BE2C (cell line): ENCODE measurements at places on chromosomes 7 and 10.

DNA sequence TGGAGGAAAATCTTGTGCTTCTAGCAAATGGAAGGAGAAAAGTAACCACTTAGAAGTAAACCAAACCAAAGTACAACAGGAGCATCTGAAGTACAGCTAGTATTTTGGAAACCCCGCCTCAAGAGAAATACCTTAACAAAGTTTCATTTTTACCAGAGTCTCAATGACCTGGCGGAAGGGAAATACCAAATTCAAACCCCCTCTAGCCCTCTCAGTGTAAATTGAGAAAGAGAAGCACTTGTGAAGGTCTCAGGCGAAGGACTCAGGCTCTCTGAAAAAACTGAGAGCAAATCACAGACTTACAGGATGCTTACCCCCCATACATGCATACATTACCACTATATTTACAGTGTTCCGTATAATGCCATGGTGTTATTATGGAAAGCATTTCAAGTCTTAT, 70.1 kb downstream of the ZPBP start:
- no peak for DNase-seq

DNA sequence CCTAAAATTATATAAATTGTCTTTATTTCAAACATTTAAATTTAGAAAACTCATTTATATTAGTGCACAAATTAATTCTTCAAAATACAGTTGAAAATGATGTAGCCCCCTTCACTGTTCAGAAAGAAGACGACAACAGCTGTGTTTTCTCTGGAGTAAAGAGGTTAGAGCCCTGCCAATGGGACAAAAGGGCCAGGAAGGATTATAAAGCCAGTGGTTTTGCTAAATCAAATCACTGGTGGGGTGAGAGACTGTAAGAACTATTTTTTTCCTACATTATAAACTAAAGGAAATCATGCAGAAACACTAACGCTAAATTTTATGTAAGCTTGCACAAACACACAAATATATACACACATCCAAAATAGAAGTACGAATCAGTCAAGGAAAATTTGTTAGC, 386.6 kb downstream of the PARD3 start:
- DNase-seq = no peak

DNA sequence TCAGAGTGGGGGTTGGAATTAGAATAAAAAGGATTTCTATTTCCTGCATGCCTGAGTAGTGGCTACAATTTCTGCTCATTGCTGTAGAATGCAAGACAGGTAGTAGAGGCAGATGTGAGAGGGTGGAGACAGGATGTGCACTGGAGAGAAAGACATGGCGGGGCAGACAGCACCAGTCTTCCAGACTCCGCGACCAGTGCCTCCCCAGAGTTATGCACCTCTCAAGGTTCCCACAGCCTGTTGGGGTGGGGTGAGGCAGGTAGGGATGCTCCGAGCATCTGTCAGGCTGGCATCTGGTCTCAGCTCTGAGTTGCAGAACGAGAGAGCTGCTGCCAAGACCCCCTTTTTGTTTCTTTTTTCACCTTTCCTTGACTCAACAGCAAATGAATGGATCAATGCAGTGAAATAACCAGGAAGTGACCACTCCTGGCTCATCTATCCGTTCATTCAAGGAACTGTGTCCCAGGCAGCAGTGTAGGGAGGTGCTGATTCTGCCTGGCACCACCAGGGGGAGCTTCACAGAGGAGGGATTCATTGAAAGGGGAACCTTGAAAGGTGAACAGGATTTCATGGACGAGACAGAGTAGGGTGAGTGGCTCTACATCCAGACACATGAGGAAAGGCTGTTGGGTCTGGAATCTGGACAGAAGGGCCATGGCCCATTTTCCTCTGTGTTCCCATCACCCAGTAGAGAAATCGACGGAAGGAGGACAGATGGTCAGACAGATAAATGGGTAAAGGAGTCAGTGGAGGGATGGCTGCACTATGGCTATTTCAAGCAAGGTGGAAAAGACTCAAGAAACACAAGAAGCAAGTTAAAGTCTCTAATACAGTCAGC, 17.2 kb upstream of the SLC18A3 start:
- DNase-seq = peak; percentile 74

DNA sequence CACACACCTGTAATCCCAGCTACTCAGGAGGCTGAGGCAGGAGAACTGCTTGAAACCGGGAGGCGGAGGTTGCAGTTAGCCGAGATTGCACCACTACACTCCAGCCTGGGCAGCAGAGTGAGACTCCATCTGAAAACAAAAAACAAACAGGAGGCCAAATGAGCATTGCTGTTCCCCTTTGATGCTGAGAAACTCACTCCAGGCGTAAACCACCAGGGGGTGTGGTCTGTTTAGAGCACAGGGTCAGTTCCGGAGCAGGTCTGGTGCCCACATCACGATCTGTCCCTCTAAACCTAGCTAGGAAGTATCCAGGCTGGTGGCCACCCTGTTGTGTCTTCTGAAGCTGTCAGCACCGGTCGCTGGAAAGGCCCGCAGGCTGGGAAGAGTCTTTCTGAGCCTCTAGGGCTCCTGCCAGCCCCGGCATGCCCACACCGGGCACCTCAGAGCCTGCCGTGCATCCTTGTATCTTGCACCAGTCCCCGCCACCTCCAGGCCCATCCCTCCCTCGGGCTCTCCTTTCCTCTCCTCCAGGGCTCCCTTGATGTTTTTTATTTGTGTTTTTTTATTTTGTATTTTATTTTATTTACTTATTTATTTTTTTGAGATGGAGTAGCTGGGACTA, 66.3 kb upstream of the SH2B2 start:
- DNase-seq = no peak

DNA sequence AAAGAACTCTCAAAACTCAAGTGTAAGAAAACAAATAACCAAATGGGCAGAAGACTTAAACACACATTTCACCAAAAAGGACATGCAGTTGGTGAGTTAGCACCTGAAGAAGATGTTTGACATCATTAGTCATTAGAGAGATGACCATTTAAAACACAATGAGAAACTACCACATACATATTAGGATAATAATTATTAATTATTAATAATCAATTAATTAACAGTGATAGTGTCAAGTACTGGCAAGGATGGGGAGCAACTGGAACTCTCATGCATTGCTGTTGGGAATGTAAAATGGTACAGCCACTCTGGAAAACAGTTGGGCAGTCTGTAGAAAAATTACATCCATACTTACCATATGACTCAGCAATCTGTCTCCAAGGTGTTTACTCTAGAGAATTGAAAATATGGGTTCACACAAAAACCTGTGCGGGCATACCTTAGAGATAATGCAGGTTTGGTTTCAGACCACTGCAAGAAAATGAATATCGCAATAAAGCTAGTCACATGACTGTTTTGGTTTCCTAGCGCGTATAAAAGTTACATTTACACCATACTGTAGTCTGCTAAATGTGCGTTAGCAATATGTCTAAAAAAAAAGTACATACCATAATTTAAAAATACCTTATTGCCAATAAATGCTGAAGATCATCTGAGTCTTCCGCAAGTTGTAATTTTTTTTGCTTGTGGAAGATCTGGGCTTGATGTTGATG, 30.3 kb downstream of the ARID5B start:
- no peak for DNase-seq

DNA sequence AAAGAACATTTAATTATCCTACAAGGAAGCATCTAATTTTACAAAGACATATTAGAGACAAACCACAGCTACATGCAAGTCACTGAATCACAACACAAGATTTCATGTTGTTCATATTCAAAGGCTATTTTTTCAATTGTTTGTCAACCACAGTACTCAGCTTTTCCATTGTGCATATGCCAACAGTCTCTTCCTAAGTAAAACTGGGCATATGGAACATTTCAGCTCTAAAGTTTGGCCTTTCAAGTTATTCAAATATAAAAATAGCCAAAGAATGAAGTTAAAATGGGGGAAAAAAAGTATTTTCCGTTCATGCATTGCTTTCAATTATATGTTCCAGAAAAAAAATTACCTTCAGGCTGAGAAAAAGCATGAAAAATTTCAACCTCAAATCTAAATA, 537.9 kb downstream of the PLXDC2 start:
- no peak for DNase-seq

DNA sequence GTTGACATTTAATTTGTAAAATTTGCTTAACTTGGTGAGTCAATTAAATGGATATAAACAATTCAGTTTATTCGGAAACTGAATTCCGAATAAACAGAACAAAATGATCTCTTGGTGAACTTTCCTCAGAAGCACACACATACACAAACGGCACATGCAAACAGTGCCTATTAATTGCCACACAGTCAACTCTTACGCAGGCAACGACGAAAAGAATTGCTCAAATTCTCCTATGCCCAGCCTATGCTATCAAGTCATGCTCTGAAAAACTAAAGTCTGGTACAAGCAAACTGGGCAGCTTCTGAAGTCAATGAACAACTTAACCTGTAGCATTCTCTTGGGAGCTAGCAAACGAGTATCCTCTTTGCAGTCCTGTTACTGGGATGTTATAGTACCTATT, 38.8 kb upstream of the ASL start:
- no peak for DNase-seq

DNA sequence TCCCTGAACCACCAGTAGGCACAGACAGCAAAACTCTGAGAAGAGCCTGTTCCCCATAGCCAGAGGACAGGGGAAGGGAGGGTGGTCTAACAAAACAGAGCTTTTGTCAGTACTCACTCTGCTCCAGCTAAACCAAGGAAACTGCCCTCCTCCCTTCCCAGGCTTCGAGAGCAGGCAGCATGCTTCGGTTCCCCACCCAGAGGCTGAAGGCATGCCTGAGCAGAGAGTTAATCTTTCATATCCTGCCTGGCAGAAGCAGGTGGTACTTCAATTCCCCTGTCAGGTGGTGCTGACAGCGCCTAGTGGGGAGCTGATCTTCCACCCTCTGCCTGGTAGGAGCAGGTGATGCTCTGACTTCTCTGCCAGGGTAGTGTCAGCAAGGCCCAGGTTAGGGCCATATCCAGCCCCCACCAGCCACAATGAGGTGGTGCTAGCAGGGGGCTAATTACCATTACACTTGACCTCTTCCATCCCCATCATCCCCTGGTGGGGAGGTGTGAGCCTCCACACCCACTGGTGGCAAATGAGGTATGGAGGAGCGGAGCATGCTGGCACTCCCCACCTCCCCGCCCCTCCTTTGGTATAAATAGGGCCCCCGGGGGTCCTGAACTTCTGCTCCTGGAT, 35.1 kb downstream of the SDK1 start:
- DNase-seq = no peak

GRCh38 chr7:16531707-16532106, 5.1 kb downstream of the LRRC72 start:
- DNase-seq = no peak

GRCh38 chr7:47763063-47763974, 181.4 kb upstream of the TNS3 start:
- DNase-seq = peak; percentile 63

DNA sequence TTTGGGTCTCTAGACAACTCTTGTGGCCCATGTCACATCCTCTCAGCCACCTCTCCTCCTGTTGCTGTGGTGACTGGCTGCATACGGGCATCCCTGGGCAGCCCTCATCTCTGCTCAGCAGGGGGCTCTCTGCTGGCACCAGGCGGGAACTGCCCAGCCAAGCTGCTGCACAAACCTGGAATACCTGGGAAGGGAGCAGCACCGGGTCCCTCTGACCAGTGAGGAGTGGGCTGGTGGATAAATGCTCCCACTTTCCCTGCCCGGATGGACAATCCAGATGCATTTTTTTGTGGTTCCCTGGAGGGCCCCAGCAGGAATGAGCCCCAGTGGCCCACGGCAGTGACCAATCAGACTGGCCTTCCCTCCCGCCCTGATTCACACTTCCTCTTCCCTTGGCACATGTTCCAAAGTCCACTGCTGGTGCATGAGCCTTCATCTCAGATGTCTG, 21.9 kb downstream of the GRID1 start:
- peak; percentile 10 for DNase-seq

- DNase-seq = no peak
These were observed 83.3 kb downstream of the PAXIP1 start for GRCh38 chr7:154919344-154920225.

DNA sequence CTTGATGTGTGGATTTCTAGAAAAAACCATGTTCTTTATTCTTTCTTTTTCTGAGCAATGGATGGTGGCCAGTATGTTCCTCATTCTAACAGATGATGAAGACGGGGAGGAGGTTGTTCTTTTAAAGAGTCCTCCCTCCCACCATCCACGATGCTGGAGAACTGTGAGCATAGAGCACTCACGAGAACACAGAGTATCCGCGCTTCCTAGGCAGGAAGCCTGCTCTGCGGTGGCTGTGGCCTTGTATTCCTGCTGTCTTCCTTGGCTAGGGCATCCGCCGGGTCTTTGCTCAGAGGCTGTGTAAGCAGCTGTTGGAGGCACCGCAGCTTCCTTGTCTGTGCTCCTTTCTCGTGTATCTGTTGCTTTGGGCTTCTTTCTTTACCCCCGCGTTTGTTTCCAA, 214.2 kb downstream of the CCDC3 start:
- DNase-seq = no peak

- DNase-seq = no peak
These were observed 69.0 kb downstream of the PRSS58 start for GRCh38 chr7:142188846-142189245.

- no peak for DNase-seq
These were observed 148.4 kb downstream of the TMEM26 start for GRCh38 chr10:61304746-61305145.

- no peak for DNase-seq
These were observed 126.7 kb upstream of the PRSS58 start for GRCh38 chr7:142384493-142384922.
